ENCODE measurements at places on chromosomes 16 and 17.

DNA sequence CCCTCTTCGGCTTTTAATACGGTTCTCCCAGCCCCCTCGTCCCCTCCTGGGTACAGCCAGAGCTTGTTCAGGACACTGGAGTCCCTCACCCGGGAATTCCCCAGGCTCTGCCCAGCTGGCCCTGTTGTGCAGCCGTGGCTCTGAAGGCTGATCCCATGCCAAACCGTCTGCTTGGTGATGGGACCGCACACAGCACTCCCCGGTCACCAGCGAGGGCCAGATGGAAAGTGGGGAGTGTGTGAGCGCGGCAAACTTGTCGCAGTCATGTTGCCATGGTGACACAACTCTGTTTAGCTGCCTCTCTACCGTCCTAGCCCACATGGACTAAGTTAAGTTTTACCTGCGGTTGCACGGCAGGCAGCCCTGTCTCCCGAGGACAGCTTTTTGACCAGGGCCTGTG, 107.9 kb downstream of the RAP1GAP2 start:
- DNase-seq: no peak

- DNase-seq: no peak
These were observed 79.6 kb upstream of the ATP2A3 start for GRCh38 chr17:4043862-4044261.

- peak; percentile 84 for DNase-seq
These were observed 1.6 kb downstream of the MYO1C start for GRCh38 chr17:1490643-1491442.

DNA sequence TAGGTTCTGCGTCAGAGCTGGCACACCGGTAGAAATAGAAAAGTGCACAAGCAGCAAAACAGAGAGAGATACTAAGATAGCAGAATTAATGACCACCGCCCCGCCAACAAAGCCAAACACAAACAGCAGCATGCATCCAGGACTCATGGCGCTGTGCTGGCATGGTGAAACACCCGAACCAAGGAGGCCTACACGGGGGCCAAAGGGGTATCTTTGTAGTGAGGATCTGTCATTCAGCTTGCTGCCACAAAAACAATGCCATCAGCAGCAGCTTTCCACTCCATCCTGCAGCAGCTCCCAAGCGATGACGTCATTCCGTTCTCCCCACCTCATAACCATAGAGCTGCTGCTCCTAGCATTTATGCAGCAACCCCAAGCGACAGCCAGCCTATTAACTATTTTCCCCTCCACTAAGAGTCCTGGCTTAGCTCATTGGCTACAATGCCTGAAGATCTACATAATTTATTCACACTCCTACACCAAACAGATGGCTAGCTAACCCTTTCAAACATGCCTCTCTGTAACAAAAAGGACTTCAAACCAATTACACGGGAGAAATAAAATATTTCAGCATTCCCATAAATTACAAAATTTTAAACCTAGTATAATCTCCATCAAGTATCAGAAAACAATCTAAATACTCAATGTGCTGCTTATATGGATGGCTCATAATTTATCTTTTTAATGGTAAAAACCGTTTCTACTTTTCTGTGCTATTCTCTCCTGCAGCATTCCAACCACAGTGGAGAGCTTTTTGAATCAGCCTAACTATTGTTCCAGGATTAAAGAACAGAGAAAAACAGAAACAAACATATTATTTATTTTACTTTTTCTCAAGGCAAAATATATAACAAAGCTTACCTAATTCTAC, 73.9 kb downstream of the SPAG9 start:
- DNase-seq: peak; percentile 88

- DNase-seq: no peak
These were observed 28.8 kb upstream of the ST6GALNAC1 start for GRCh38 chr17:76672270-76672851.

DNA sequence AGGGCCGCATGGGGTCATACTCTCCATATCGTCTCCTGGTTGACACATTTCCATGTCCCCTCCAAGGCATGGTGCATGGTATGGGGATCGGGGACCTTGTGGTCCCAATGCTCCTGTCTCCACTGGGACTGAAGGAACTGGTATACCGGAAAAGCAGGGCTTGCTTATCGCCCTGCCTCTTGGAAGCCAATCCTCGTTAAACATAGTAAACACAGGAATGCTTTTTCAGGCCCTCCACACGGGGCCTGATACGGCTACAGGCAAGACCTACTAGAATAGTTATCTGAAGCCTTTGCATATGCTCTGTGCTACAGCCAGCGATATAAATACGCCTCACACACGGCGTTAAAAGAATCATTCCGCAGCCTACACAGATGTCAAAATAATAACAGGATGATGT, 159.5 kb downstream of the SHISA9 start:
- DNase-seq: no peak

- DNase-seq: no peak
These were observed 253.7 kb upstream of the HSBP1 start for GRCh38 chr16:83554096-83554495.

DNA sequence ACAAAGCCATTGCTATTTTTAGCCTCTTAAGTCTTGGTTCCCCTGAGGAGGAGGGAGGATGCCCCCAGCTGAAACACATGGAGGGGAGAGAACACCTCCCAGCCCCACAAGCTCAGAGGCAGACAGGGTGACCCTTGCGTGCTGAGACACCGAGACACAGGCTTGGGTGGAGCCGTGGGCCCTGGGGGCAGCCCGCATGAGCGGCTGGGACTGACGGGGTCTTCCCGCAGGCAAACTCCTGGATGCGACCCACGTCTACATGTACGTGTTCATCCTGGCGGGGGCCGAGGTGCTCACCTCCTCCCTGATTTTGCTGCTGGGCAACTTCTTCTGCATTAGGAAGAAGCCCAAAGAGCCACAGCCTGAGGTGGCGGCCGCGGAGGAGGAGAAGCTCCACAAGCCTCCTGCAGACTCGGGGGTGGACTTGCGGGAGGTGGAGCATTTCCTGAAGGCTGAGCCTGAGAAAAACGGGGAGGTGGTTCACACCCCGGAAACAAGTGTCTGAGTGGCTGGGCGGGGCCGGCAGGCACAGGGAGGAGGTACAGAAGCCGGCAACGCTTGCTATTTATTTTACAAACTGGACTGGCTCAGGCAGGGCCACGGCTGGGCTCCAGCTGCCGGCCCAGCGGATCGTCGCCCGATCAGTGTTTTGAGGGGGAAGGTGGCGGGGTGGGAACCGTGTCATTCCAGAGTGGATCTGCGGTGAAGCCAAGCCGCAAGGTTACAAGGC, 9.8 kb downstream of the SLC16A3 start:
- no peak for DNase-seq

GRCh38 chr16:48384520-48385252, 527 bp downstream of the SIAH1 start:
- peak; percentile 88 for DNase-seq

GRCh38 chr16:62853887-62854286, 817.6 kb upstream of the CDH8 start:
- no peak for DNase-seq

DNA sequence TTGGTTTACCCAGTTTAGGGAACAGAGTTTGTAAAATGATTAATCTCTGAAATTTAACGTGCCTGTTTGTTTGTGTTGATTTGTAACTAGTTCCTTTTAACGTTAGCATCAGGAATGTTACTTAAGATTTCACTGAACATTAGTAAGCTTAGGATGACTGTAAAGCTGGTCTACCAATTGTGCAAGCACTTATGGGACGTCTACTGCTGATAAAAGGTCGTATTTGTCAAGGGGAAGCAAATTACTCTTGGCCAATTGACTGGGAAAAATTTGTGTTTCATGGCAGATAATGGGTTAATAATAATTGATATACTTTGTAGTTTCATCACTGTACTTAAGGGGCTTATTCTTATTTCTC, 11.8 kb downstream of the METTL9 start:
- DNase-seq: no peak

DNA sequence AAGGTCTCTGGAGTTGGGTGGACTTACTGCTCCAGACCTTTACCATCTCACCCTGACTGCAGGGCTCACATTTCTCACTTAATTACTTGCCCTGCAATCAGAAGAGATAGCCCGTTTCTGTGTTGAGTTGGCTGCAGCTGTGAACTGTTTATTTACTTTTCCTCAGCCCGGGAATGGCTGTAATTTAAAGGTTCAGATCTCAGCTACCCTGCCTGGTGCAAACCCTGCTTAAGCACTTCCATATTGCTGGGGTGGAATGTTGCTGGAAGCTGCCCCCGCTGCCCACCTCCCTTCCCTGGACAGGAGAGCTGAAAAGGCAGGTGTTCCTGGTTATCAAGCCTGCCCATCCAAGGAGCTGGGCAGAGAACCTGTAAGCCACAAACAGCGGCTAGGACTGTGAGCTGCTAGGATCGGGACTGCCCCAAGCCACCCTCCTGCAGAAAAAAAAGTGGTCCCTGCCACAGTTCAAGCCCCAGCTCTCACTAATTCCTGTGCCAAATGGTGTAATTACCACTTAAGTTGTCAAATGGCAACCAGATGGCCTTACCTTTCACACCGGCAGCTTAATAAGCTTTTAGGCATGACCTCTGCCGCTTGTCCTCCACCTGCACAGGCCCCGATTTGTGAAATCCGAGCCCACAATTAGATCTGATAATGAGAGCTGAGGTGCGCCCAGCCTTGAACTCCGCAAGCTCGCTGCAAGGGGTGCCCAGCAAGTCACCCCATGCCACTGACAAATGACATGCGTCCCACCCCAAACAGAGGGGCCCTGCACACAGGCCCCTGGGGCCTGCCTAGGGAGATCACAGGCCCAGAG, 269.8 kb downstream of the C16orf95 start:
- DNase-seq: no peak

- no peak for DNase-seq
These were observed 141.4 kb upstream of the GSE1 start for GRCh38 chr16:85471469-85472431.

DNA sequence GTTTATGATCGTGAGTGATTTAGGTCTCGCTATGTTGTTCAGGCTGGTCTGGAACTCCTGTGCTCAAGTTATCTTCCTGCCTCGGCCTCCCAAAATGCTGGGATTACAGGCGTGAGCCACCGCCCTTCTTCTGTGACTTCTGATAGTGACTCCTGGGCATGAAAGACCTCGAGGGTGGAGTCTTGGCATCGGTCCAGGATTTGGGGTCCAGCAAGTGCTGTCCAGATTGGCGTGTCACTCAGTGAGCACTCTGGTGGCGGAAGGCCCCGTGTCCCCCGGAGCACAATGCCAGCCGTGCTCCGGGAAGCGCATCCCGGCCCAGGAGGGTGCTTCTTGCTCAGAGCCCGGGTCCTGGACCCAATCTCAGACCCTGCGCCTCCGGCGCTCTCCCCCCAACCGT, 6.8 kb downstream of the OR1F1 start:
- DNase-seq: no peak

DNA sequence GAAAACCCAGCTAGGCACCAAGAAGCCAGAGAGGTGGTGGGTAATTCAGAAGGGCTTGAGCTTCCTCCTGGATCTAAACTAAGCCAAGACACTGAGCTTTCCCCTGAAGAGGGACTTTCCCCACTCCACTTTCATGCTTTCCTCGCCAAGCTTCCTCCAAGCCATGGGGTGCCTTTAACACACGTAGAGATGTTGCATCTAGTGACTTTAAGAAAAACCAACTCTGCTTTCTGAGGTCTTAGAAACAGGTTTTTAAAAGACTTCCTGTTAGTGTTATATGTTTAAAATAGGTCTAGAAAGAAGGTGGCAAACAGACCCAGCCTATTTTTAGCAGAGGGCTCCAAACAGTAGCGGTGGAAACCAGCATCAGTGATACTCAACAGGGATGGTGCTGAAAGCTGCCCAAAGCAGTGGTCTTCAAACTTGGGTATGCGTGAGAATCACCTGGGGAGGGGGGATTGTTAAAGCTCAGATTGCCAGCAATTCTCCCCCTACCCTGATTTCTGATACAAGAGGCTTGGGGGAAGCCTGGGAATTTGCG, 585.6 kb downstream of the CDH13 start:
- DNase-seq: no peak

DNA sequence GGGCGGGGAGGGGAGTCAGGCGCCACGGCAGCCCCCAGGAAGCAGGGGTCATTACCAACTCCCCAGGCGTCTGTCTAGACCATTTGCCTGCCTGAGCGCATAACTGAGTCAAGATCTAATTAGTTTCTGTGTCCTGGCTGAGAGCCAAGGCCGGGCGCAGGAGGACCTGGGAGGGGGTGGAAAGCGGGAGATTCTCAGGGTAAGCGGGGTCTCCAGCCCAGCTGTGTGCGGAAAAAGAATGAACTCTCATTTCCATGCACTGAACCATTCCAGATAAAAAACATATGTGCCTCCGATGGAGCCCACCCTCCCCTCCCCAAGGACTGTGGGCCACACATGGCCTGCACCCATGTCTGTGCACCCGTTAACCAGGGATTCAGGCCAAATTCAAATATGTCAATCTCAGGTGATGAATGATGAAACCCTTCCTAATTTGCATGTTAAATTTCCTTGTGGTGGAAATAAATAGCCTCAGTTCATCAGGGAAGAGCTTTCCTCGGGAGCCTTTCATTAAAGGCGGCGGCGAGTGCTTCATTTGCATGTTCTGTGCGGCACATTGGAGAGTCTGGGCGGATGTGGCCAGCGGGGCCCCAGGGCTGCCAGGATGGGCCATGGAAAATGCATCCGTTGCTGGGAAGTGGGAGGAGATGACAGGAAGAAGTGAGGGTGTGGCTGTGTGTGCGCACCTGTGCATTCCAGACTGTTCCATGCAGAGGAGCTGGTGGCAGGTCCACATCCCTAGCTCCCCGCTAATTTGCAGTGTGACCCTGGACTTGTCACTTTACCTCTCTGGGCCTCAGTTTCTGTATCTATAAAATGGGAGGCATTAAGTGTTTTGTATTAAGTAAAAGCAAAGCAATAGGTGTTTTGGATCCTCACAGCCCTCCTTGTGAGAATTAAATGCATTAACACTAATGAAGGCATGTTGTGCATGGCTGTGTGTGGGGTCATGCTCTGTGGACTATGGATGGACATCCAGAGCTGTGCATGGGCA, 151.1 kb downstream of the SDK2 start:
- peak; percentile 76 for DNase-seq

DNA sequence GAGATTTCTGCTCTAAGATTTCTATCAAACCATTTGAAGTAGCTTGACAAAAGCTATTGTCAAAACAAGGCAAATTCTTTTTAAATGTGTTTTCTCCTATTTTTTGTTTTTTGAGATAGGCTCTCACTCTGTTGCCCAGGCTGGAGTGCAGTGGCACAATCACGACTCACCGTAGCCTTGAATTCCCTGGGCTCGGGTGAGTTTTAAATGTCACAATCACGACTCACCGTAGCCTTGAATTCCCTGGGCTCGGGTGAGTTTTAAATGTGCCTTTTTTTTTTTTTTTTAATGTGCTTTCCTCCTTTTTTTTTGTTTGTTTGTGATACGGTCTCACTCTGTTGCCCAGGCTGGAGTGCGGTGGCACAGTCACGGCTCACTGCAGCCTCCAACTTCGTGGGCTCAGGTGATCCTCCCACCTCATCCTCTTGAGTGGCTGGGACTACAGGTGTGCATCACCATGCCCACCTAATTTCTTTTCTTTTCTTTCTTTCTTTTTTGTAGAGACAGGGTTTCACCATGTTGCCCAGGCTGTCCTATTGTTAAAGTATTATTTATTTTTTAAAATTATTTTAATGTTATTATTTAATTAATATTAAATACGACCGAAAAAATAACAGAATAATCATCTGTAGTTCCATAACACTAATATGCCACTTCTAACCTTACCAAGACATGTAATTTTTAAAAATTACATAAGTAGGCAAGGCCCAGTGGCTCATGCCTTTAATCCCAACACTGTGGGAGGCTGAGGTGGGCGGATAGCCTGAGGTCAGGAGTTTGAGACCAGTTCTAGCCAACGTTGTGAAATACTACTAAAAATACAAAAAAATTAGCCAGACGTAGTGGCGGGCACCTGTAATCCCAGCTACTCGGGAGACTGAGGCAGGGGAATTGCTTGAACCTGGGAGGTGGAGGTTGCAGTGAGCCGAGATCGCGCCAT, 69.7 kb upstream of the FA2H start:
- no peak for DNase-seq

GRCh38 chr16:35689764-35690163, 2230.4 kb downstream of the TP53TG3F start:
- DNase-seq: no peak

Data from iPS-NIHi11 (cell line).